Caco-2 (cell line): ENCODE measurements at places on chromosomes 1 and 21. TPM values are rescaled to one million over a fixed set of nuclear protein-coding genes. Genes with fewer than 3 reads are reported as not detected.

- H3K36me3 ChIP-seq: no peaks in the 10 kb centered on the region
- peak overlapping the region; percentile 91 for H3K27ac ChIP-seq
- H3K27me3 ChIP-seq: no peaks in the 10 kb centered on the region
- peaks cover 64% of the 10 kb centered on the region for H3K4me1 ChIP-seq
- peak; percentile 35 for DNase-seq
Measured at GRCh38 chr1:8118031-8118451, 91.9 kb upstream of the ERRFI1 start.

DNA sequence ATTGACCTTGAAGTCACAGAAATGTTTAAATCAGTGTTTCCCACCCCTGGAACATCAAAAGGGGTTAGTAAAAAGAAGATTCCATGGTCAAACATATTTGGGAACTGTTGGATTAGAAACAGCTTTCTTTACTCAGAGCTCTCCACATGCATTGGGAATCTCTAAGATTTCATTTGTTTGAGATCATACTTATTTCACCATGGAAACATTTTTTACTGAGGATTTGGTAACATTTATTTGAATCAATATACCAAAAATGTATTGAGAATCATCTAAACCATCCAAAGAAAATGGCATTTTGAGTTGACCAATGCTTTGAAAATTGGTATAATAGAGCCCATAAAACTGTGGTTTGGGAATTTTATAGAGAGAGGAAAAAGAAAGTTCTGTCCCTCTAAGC, 25.3 kb downstream of the NGF start:
- no peaks in the 10 kb centered on the region for H3K36me3 ChIP-seq
- no peak overlapping the region for H3K27ac ChIP-seq
- no peaks in the 10 kb centered on the region for H3K27me3 ChIP-seq
- no peak for DNase-seq
- no peak overlapping the region for H3K4me3 ChIP-seq

- H3K4me3 ChIP-seq: no peak overlapping the region
- no peak overlapping the region for H3K27ac ChIP-seq
- no peaks in the 10 kb centered on the region for H3K36me3 ChIP-seq
- no peak for DNase-seq
Measured at GRCh38 chr1:5821540-5822176, 170.6 kb downstream of the NPHP4 start.

Gene NR0B2
- 0.34 TPM in 1 of 2 replicates, not detected in the other for total RNA-seq

Gene TACSTD2
- 25.6 and 31.9 TPM in 2 replicates for total RNA-seq

GRCh38 chr1:244112636-244113035, 61.6 kb downstream of the ZBTB18 start:
- H3K4me1 ChIP-seq: no peaks in the 10 kb centered on the region
- no peak overlapping the region for H3K27ac ChIP-seq
- H3K27me3 ChIP-seq: peaks cover 2% of the 10 kb centered on the region

Gene ICOSLG
- total RNA-seq: 12.6 and 13.5 TPM in 2 replicates

GRCh38 chr1:162019006-162019405, 4.7 kb downstream of the OLFML2B start:
- no peak overlapping the region for H3K27ac ChIP-seq
- H3K4me1 ChIP-seq: no peaks in the 10 kb centered on the region; the same call in 1 of the 2 replicates
- H3K27me3 ChIP-seq: peaks cover 4% of the 10 kb centered on the region; the same call in 1 of the 2 replicates

DNA sequence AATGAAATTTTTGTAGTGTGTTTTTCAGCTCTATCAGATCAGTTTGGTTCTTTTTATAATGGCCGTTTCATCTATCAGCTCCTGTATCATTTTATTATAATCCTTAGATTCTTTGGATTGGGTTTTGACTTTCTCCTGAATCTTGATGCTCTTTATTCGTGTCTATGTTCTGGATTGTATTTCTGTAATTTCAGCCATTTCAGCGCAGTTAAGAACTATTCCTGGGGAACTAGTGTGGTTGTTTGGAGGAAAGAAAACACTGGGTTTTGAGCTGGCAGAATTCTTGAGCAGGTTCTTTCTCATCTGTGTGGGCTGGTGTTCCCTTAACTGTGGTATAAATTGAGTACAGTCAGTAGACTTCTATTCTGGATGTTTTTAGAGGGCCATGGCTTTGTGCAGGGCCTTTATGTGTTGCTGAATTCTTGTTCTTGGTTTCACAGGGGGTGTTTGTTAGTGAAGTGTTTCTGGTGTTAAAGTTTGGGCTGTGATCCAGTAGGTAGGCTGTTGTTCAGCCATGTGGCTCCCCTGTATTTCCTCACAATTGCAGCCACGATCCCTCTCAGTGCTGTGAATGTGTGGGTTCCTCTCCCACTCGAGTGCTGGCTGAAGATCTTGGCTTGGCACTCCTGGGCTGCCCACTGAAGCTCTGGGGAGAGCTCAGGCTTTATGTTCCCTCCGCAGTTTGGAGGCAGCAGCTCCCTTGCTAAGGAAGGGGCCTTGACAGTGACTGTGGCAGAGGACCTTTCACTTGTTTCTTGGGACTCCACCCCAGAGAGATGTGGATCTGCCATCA, 56.0 kb upstream of the CCDC190 start:
- peak overlapping the region; percentile 19 for H3K27ac ChIP-seq
- no peaks in the 10 kb centered on the region for H3K36me3 ChIP-seq
- no peak overlapping the region for H3K4me3 ChIP-seq
- no peaks in the 10 kb centered on the region for H3K27me3 ChIP-seq
- no peak for DNase-seq
- H3K4me1 ChIP-seq: peaks cover 10% of the 10 kb centered on the region

DNA sequence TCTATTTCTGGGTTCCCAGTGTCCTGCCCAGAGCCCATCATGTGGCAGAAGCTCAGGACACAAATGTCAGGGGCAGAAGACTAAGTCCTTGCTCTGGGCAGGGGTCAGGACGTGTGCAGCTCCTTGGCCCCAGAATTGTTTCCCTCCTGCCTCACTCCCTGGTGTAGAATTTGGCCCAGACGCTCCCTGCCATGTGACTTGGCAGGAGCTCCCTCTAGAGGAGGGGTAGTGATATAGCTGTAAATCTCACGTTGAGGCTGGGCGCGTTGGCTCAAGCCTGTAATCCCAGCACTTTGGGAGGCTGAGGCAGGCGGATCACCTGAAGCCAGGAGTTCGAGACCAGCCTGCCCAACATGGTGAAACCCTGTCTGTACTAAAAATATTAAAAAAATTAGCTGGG, 91.2 kb downstream of the UBIAD1 start:
- no peaks in the 10 kb centered on the region for H3K36me3 ChIP-seq
- no peak overlapping the region for H3K27ac ChIP-seq
- DNase-seq: no peak

Gene EPHA8
- total RNA-seq: not detected in 2 replicates

GRCh38 chr1:9196129-9197040, 38.2 kb upstream of the H6PD start:
- no peak overlapping the region for H3K4me3 ChIP-seq
- no peaks in the 10 kb centered on the region for H3K27me3 ChIP-seq
- H3K36me3 ChIP-seq: no peaks in the 10 kb centered on the region
- DNase-seq: peak; percentile 67
- peaks cover 7% of the 10 kb centered on the region; the same call in 1 of the 2 replicates for H3K4me1 ChIP-seq

Gene OR2T35
- not detected in 2 replicates for total RNA-seq

GRCh38 chr1:161242313-161242712, 4.3 kb upstream of the NR1I3 start:
- no peaks in the 10 kb centered on the region for H3K36me3 ChIP-seq
- DNase-seq: no peak
- H3K4me1 ChIP-seq: peaks cover 13% of the 10 kb centered on the region
- H3K4me3 ChIP-seq: no peak overlapping the region

Gene C1orf226
- total RNA-seq: 5.3 and 7.3 TPM in 2 replicates

DNA sequence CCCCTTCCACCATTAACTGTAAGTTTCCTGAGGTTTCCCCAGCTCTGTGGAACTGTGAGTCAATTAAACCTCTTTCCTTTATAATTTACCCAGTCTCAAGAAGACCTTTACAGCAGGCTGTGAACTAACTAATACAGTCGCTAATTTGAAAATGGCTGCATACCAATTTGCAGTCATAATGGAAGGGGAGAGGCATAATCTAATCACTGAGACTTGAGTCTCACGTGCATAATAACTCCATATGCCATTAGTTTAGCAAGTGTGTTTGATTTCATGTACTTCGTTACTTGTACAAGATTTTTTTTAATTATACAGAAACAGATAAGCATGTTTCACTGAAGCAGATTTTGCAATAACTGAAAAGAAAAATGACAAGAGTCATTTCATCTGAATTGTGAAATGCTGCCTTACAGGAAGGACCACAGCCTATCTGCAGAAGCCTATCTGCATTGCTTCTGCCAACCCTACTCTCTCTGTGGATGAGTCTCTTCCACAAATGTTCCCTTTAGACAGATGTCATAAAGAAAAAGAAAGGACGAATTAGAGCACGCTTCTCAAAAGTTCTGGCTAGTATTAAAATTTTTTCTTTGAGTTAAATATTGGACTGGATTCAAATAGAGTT, 99.1 kb downstream of the PTGER3 start:
- H3K36me3 ChIP-seq: no peaks in the 10 kb centered on the region
- DNase-seq: no peak
- H3K4me3 ChIP-seq: no peak overlapping the region

DNA sequence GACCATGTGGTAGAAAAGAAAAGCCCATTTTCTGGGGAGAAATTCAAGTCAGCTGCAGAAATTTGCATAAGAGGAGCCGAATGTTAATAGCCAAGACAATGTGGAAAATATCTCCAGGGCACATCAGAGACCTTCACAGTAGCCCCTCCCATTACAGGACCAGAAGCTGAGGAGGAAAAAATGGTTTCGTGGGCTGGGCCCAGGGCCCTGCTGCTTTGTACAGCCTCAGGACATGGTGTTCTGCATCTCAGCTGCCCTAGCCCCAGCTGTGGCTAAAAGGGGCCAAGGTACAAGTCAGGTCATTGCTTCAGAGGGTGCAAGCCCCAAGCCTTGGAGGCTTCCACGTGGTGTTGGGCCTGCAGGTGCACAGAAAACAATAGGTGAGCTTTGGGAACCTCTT, 108.3 kb downstream of the DMRTB1 start:
- H3K27ac ChIP-seq: peak overlapping the region; percentile 26
- peak; percentile 2 for DNase-seq
- H3K36me3 ChIP-seq: no peaks in the 10 kb centered on the region
- no peaks in the 10 kb centered on the region; the same call in 1 of the 2 replicates for H3K27me3 ChIP-seq
